Nucleus accumbens (tissue), 56 donors: ENCODE measurements at places on chromosomes 13 and 19.

DNA sequence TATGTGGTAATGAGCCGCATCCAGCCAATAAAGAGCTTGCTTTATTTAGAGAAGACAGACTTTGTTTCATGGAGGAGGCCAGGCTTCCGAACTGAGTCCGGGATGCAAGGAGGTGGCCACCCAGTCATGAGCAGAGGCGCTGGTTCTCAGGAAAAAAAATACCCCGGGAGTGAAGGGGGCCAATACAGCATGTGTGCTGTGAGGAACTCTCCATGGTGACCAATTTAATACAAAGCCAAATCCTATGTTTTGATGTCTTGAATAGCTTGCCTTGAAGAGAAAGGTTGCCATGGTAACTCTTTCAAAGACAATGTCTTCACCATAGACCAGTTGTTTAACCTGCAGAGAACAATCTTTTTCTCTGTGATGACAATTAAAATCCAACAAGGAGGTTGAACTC lies 43.4 kb upstream of the PDCD5 start:
- DNase-seq = no peak

DNA sequence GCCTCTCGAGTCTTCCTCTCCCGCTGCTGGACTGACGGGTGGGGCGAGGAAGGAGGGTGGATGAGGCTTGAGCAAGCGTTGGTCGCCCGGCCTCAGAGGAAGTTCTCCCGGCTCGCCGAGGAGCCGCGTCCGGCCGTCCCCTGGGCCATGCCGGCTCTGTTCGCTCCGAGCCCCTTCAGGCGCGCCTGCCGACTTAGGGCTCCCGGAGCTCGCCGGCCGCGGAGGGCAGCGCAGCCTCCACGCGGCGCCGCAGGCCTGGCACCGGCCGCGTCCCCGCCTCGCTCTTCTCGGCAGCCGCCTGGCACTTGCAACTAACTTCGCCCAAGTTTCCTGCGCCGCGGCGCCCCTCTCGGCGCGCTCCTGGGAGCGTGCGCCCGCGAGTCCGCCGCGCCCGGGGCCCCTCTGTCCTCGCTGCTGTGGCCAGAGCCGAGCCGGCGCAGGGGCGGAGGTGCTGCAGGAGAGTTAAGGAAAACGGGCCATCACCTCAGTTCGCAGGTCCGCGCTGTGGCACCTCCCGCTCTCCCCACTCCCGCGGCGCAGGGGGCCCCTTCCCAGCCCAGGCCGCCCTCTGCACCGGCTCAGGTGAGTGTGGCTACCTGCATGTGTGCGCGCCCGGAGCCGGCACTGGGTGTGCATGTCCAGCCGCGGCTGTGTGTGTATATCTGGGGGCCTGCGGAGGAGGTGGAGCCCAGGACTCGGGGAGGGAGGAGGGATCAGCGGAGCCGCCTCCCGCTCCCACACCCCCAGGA lies 641 bp upstream of the SOX21 start:
- peak; percentile 5 for DNase-seq

DNA sequence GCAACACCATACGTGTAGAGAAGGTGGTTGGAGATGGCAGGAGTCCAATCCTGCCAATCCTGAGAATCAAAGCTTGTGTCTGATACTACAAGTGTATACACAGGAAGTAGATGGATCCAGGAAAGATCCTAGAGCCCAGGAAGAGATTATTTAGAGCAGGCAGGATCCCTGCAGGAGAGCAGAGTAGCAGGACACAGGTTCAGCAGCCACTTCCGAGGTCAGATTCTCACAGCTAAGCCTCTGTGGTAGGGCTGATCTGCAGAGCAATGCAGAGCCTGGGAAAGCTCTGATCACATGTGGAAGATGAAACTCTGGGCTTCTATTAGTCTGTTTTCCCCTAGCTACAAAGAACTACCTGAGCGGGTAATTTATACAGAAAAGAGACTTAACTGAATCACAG lies 28.5 kb upstream of the ZNF331 start:
- DNase-seq = no peak

GRCh38 chr13:83499286-83499685 lies 383.0 kb downstream of the SLITRK1 start:
- no peak for DNase-seq

DNA sequence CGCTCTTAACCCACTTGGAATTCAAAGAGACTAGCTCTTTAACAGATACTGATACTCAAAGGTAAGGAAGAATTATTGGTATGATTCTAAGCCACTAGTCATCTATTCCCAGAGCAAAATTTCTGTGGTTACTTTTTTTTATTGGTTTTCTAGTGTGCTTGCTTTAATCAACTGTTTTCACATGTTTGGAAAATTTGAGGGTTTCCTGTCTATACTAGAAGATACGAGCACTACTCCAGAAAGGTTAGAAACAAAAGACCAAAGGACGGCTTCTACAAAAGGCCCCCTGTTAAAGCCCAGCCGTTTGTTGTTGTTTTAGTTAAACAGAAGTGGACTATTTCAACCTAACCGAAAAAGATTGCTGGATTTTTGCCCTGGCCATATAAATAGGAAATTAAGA lies 18.5 kb upstream of the LPAR6 start:
- DNase-seq = no peak

GRCh38 chr19:18304208-18304457 lies 18.7 kb downstream of the LSM4 start:
- DNase-seq = no peak

DNA sequence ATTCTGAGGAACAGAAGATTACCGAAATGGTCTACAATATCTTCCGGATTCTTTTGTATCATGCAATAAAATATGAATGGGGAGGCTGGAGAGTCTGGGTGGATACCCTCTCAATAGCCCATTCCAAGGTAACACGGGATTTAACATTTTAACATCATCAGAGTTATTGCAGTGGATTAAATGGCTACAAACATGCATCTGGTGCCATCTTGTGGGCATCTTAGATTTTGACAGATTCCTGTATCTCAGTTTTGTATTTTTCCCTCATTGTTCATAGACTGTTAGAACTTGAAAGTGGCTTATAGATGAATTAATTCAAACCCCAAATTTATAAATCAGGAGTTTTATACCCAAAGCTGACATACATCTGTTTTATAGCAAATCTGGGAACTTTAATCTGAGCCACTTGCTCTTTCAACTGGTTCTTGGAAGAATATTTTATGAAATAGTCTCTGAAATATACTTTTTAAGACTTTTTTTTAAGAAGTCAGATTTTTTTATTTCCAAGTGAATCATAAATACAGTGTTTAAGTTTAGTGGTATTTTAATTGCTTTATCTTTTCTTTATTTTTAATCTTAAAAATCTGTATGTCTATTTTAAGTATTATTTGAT lies 215.2 kb downstream of the NBEA start:
- no peak for DNase-seq

GRCh38 chr19:55691561-55692481 lies 16.8 kb downstream of the EPN1 start:
- no peak for DNase-seq

GRCh38 chr19:3142292-3142670 lies 6.4 kb downstream of the GNA15 start:
- no peak for DNase-seq

DNA sequence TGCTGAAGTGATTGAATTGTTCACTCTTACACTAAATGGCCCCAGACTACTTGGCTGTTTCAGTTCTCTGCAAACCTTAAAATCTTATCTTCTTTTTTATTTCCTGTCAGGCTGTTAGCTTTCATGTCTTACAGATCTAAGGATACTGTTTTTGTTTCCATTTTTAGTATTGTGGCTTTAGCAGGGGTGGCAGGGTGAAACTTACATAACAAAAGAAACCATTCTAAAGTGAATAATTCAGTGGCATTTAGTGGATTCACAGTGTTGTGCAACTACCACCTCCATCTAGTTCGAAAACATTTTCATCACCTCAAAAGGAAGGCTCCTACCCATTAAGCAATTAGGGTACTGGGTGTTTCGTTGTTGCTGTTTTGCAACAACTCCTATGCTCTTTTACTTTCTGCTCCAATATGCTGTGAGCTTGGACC lies 19.8 kb downstream of the TMEM272 start:
- DNase-seq = no peak

GRCh38 chr13:99087954-99088491 lies 110.2 kb upstream of the DOCK9 start:
- DNase-seq = no peak

DNA sequence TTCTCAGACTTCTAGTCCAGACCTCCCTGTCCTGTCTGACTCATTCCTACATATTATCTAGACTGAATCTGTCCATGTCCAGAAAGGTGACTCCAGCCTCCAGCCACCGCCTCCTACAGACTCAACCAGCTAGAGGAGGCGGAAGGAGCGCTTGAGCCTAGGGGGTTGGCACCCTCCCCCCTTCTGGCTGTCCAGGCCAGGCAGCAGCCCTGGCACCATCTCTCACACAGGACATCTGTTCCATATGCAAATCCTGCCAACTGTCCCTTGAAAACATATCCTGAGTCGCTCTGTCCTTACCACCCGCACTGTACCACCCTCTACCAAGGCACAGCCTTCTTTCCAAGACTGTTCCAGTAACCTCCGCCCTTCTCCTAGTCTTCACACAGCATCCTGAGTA lies 150.7 kb upstream of the WASF3 start:
- DNase-seq = no peak

- DNase-seq = no peak
Measured at GRCh38 chr19:49846408-49846807, 4.6 kb upstream of the PTOV1 start.

DNA sequence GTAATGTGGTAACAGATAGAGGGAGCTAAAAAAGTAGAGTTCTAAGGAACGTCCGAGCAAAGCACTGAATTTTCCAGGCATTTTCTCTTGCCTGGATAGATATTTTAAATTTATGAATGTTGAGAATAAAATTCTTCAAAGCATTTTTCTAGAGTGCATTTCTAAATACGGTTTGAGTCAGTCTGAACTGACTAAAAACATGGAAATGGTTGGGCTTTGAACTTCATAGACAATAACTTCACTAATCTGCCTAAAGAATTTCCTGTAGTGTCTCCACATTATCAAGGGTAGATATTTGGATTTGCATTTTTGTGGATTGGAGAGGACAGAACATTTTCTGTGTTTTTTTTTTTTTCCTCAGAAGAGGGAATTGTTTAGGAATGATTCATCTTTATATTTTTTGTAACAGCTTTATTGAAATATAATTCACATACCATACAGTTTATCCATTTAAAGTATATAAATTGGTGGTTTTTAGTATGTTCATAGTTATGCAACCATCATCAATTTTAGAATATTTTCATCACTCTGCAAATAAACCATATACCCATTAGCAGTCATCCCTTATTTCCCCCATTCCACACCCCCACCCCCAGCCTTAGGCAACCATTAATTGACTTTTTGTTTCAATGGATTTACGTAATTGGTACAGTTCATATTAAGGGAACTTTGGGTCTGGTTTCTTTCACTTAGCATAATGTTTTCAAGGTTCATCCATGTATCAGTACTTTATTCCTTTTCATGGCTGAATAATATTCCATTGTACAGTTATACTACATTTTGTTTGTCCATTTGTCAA lies 20.7 kb downstream of the GARRE1 start:
- DNase-seq = no peak

- DNase-seq = no peak
Measured at GRCh38 chr13:23652909-23653726, 82.9 kb downstream of the TNFRSF19 start.

GRCh38 chr19:289651-290371 lies 1.4 kb downstream of the PLPP2 start:
- no peak for DNase-seq

DNA sequence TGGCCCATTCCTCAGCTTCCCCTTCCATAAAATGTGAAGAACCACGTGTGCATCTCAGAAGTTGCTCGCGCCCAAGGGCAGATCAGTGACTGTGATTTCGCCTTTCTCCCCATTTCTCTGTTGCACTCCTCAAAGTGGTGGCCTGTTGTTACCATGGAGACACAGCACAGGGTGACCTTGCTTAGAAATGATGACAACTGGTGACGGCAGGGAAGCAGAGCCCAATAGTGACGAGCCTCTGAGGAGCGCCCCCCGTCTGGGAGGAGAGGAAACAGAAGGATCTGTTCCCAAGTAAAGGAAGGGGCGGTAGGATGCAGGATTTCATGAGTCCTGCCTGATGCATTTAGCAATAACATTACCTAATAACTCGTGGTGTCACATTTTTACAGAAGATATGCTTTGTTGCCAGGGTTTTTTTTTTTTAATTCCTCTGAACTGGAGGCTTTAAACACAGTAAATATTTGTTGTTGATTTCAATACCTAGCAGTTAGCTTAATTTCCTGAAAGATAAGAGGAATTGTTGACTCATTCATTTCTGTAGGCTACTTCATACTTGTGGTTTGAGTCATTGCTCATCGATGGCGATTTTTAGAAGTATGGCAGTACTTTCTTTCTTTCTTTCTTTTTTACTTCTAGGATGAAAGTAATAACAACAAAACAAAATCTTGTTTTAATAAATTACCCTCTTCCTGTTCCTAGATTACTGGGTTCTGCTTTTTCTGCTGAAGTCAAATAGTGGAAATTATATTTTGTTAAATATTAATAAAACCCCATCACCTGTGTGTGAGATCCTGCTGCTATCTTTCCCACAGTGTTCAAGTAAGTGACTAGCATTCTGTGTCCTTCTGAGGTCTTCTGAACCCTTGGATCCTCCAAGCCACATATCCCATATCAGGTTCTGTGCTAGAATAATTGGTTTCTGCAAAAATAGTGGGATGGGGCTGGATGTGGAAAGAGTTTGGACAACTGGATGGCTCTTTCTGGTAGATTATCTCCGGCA lies 36.0 kb downstream of the MBNL2 start:
- DNase-seq = no peak

- no peak for DNase-seq
Measured at GRCh38 chr13:96746886-96747285, 247.4 kb downstream of the OXGR1 start.

GRCh38 chr19:5269279-5269678 lies 71.3 kb downstream of the PTPRS start:
- DNase-seq = no peak

DNA sequence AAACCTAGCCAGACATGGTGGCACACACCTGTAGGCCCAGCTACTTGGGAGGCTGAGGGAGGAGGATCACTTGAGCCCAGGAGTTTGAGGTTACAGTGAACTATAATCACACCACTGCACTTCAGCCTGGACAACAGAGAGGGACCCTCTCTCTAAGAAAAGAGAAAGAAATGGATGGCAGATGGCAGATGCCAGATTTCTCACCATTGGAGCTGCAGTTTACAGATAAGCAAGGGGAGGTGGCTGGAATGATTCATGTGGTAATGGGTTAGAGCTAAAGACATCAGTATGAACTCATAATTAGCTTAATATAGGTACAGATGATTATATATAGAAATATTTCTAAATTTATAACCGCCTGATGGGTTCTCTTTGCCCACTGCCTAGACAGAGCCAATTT lies 80.1 kb upstream of the IPO5 start:
- no peak for DNase-seq

- DNase-seq = no peak
Measured at GRCh38 chr19:19074196-19074882, 10.5 kb downstream of the SLC25A42 start.

GRCh38 chr19:2820112-2820702 lies 539 bp downstream of the ZNF554 start:
- peak; percentile 12 for DNase-seq
